Glutamatergic neuron (in vitro differentiated cells): ENCODE measurements at places on chromosomes 6 and 20. TPM values are rescaled to one million over a fixed set of nuclear protein-coding genes. Genes with fewer than 3 reads are reported as not detected.

Gene LY6G6C
- 1.8 TPM for total RNA-seq

- H3K27ac ChIP-seq: no peak overlapping the region
- no peaks in the 10 kb centered on the region for H3K36me3 ChIP-seq
- no peak overlapping the region for H3K4me3 ChIP-seq
- H3K4me1 ChIP-seq: peaks cover 30% of the 10 kb centered on the region
- peaks cover 9% of the 10 kb centered on the region for H3K27me3 ChIP-seq
- no peak for DNase-seq
Observed at GRCh38 chr6:157428427-157429202, 47.6 kb downstream of the ZDHHC14 start.

- H3K27ac ChIP-seq: no peak overlapping the region
- no peaks in the 10 kb centered on the region for H3K36me3 ChIP-seq
- H3K4me3 ChIP-seq: no peak overlapping the region
Observed at GRCh38 chr20:50735813-50736212, 4.4 kb downstream of the PARD6B start.

DNA sequence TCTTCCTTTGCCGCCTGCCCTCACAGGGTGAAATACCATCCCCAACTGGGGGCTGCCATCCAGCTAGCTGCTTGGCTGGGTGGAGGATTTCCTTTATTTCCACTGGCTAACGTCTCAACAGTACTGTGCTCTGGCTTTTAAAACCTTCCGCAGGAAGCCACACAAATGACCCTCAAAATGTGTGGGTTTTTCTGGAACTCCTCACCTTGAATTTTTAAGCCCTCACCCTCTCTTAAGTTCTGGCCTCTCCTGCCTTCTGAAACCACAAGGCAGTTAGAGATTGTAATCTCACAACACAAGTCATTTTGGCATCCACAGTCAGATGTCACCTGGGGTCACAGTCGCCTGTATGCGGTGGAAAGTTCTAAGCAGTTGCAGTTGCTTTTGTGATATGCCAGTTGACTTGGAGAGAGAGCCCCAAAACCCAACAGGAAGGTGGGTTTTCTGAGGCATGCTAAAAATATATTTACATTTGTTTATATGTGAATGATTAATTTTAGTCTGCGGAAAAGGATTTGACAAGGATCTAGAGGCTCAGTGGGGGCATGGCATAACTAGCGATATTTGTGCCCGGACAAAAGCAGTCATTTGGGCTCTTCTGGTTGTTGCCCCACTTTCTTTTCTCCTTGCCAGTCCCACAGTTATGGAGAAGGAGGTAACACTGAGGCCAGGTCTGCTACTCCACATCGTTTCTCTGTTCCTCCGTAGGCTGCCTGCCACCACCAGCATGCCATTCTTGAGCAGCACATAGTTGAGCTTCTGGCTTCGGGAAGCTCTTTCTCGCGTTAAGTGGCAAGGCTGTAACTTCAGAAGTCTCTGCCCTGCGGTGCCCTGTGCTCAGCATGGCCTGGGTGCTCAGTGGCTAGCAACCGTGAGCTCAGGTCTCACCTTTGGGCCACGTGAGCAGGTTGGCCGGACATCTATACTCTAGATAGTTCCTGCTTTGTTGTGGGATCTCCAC, 335.3 kb downstream of the CD83 start:
- H3K4me3 ChIP-seq: no peak overlapping the region
- peaks cover 18% of the 10 kb centered on the region for H3K4me1 ChIP-seq
- H3K27ac ChIP-seq: no peak overlapping the region
- H3K36me3 ChIP-seq: peaks cover 8% of the 10 kb centered on the region
- peaks cover 2% of the 10 kb centered on the region for H3K27me3 ChIP-seq

Gene PRRT1
- total RNA-seq: 5.1 TPM

GRCh38 chr6:65450451-65450850, 256.6 kb downstream of the EYS start:
- no peak overlapping the region for H3K27ac ChIP-seq
- peaks cover 13% of the 10 kb centered on the region for H3K4me1 ChIP-seq
- no peaks in the 10 kb centered on the region for H3K27me3 ChIP-seq
- H3K36me3 ChIP-seq: no peaks in the 10 kb centered on the region
- no peak for DNase-seq

- DNase-seq: no peak
- H3K4me1 ChIP-seq: peaks cover 2% of the 10 kb centered on the region
- peaks cover 9% of the 10 kb centered on the region for H3K27me3 ChIP-seq
- H3K27ac ChIP-seq: no peak overlapping the region
Observed at GRCh38 chr6:30922447-30922852, 8.4 kb downstream of the VARS2 start.

GRCh38 chr6:170175644-170176135, 115.2 kb downstream of the DLL1 start:
- peaks cover 14% of the 10 kb centered on the region for H3K4me1 ChIP-seq
- no peak for DNase-seq

DNA sequence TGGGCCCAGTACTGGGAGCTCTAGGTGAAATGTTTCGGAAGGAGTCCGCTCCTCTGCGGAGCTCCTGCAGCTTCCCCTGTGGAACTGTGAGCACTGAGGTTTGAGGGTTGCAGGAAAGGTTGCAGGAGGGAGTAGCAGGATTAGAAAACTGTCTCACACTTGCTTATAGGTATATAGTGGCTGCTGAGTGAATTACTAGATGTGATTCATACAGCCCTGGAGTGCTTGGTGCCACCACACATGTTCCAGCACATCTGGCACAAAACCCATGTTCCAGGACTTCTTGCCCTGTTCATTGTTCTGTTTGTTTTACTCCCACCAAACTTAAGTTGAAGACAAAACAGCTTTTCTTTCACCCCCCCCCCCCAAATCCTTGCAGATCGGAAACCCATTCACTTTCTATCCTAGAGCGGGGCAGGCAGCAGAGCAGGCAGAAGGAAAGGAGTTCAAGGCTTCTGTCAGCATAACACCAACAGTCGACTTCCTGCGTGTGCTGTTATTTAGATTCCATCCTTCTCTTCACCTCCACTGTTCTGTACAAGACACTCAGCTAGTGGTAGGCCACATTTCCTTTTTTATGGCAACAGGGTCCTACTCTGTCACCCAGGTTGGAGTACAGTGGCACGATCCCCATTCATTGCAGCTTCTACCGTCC, 669 bp upstream of the PEX6 start:
- no peaks in the 10 kb centered on the region for H3K36me3 ChIP-seq
- peak overlapping the region; percentile 85 for H3K27ac ChIP-seq
- peaks cover 10% of the 10 kb centered on the region for H3K4me1 ChIP-seq
- peak overlapping the region; percentile 96 for H3K4me3 ChIP-seq
- peaks cover 5% of the 10 kb centered on the region for H3K27me3 ChIP-seq

- H3K36me3 ChIP-seq: no peaks in the 10 kb centered on the region
- no peak overlapping the region for H3K27ac ChIP-seq
- H3K4me1 ChIP-seq: no peaks in the 10 kb centered on the region
- no peak for DNase-seq
Observed at GRCh38 chr6:110561696-110562095, 85.3 kb upstream of the SLC22A16 start.

GRCh38 chr20:5748246-5748645, 2.0 kb upstream of the SHLD1 start:
- H3K36me3 ChIP-seq: no peaks in the 10 kb centered on the region
- no peaks in the 10 kb centered on the region for H3K4me1 ChIP-seq
- no peak overlapping the region for H3K4me3 ChIP-seq
- H3K27me3 ChIP-seq: peaks cover 3% of the 10 kb centered on the region
- DNase-seq: no peak
- no peak overlapping the region for H3K27ac ChIP-seq

DNA sequence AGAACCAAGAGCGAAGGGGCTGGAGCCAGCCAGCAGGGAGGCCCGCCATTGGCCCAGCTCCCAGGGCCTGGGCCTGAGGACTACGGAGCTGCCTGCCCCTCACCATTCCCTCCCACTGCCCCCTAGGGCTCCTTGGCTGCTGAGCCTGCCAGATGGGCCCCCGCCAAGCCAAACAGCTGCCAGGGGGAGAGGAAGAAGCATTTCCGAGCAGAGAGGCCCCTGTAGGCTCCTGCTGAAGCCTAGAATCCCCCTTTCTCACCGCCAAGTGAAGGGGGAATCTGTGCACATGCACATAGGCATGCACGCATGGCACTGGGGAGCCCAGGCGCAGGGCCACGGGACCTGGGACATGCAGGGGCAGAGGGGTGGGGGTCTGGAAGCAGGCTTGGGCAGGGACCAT, 28.5 kb upstream of the MRPS18A start:
- H3K27ac ChIP-seq: no peak overlapping the region
- no peaks in the 10 kb centered on the region for H3K36me3 ChIP-seq
- no peak overlapping the region for H3K4me3 ChIP-seq
- H3K27me3 ChIP-seq: peaks cover 9% of the 10 kb centered on the region
- peaks cover 11% of the 10 kb centered on the region for H3K4me1 ChIP-seq
- no peak for DNase-seq

DNA sequence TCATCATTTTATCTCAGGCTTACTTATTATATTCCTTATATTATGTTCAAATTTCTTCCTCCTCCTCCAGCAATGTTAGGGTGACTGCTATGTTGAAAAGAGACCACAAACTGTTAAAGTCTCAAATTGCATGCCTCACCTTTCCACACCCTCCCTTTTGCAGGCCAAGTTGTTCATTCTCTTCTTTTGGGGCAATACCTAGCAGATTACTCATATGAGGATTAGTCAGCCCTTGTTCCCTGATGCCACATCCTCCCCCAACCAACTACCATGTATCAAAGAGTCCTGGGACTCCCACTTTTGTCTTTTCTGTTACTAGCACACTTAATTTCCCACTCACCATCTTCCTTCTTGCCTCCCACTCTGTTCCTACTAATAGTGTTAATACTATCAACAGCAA, 434.7 kb downstream of the BCKDHB start:
- DNase-seq: no peak
- H3K27ac ChIP-seq: no peak overlapping the region
- no peaks in the 10 kb centered on the region for H3K27me3 ChIP-seq
- peaks cover 10% of the 10 kb centered on the region for H3K4me1 ChIP-seq
- H3K4me3 ChIP-seq: no peak overlapping the region

DNA sequence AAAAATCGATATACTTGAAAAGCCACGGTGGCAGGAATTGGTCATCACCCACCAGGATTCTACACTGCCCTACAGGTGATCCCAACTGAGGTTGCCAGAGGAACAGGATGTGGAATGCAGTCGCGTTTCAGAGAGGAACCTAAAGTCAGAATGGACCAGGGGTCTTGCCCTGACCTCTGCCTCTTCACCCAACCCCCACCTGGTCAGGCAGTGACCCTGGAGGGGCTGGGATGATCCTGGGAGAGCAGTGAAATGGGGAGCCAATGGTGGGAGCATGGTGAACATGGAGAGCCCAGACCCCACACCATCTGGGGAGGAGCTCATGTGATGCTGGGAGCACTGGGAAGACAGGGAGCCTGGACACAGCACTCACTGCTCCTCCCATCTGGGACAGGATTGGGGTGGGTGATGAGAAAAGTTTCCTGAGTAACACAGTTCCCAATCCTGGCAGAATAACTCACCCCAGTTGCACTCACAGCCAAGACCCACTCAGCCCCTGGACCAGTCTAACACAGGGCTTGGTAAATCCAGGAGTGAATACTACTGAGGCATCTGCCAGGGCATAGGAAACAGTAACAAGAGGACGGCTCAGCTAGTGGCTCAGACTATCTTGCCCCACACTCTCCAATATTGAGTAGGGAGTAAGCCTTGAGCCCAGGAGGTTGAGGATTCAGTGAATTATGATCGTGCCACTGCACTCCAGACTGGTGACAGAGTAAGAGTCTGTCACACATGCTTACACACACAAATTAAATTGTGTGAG, 1.7 kb upstream of the ULBP2 start:
- DNase-seq: no peak
- H3K27ac ChIP-seq: peak overlapping the region; percentile 22
- H3K36me3 ChIP-seq: no peaks in the 10 kb centered on the region
- H3K4me3 ChIP-seq: peak overlapping the region; percentile 60
- peaks cover 3% of the 10 kb centered on the region for H3K4me1 ChIP-seq

DNA sequence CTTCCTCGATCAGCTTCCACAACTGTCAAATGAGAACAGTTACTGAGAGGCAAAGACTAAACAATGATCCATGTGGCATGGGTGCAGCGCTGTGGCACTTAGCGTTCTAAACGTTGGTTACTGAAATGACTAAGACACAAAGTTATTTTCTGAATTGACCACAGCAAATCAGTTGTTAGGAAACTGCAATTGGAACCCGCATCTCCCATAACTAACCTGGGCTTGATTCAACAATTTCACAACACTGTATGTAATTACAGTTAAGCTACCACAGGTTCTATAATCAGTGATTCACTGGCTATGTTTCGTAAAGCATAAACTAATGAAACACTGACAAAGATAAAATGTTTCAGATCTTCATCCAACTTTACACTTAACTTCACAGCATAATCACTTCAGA, 12.5 kb downstream of the WDR27 start:
- H3K4me1 ChIP-seq: no peaks in the 10 kb centered on the region
- H3K27me3 ChIP-seq: no peaks in the 10 kb centered on the region
- no peak for DNase-seq
- H3K36me3 ChIP-seq: peaks cover 40% of the 10 kb centered on the region

GRCh38 chr6:49902856-49903255, 36.5 kb upstream of the CRISP1 start:
- H3K36me3 ChIP-seq: peaks cover 4% of the 10 kb centered on the region
- peaks cover 24% of the 10 kb centered on the region for H3K4me1 ChIP-seq
- H3K27me3 ChIP-seq: peaks cover 5% of the 10 kb centered on the region
- no peak for DNase-seq
- no peak overlapping the region for H3K4me3 ChIP-seq
- no peak overlapping the region for H3K27ac ChIP-seq

Gene LSM14B
- total RNA-seq: 73.6 TPM

- H3K27ac ChIP-seq: peak overlapping the region; percentile 59
- H3K27me3 ChIP-seq: peaks cover 6% of the 10 kb centered on the region
- peaks cover 41% of the 10 kb centered on the region for H3K4me1 ChIP-seq
- peak overlapping the region; percentile 38 for H3K4me3 ChIP-seq
- H3K36me3 ChIP-seq: peaks cover 7% of the 10 kb centered on the region
Observed at GRCh38 chr20:23397961-23398360, 23.3 kb downstream of the NAPB start.

DNA sequence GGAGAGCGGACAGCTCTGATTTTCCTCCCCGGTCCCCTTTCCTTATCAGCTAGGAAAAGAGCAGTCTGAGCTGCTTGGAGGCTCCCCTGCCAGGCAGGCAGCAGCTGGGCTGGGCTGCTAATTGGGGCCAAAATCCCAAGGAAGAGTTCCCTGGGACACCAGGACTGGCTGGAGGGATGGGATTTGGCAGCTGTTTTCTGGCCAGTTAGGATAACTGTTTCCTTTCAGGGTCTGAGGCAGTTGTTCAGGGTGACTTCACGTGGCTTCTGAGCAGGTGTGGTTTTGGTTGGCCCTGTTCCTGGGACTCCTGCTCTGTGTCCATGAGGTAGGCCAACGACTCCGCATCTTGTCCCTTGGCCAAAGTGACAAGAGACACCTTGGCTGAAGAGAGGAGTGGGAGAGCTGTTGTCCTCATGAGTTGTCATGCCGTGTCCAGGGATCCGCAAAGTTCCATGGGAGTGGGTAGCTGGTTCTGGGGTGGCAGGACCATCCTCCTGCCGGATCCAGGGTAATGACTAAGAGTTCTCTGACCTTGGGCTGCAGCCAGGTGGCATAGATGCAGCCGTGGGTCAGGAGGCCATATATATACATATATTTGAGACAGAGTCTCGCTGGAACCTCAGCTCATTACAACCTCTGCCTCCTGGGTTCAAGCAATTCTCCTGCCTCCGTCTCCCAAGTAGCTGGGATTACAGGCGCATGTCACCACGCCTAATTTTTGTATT, 21.2 kb downstream of the MRPS18A start:
- H3K4me1 ChIP-seq: peaks cover 4% of the 10 kb centered on the region
- DNase-seq: no peak
- H3K36me3 ChIP-seq: no peaks in the 10 kb centered on the region
- no peak overlapping the region for H3K4me3 ChIP-seq
- peaks cover 8% of the 10 kb centered on the region for H3K27me3 ChIP-seq
